ENCODE measurements at places on chromosomes 4 and X.

DNA sequence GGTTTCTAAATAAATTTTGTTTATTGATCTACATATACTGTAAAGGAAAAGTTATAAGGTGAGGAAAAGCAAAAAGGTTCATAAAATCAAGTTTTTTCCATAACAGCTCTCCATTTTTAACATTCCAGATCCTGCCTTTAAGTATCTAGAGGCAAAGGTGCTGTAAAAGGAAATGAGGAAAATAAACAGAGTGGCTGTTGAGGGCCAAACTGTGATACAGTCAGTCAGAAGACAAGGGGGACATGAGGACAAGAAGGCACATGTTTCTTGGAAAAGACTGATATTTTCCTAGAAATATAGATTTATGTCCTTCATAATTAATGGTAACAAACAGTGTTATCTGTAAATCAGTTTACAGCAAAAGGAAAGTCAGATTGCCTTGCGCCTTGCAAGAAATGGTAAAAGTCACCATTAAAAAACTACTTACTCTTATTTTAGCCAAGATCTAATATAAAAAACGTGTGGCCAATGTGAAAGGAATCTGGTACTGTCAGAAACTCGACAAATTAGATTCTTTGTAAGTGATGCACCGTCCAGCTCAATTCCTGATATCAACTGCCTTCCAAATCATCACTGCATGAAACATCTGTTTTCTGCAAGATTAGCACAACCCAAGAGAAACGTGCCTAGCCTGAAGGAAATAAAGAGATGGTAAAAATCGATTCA lies 34.0 kb upstream of the VEGFD start:
- DNase-seq: no peak

DNA sequence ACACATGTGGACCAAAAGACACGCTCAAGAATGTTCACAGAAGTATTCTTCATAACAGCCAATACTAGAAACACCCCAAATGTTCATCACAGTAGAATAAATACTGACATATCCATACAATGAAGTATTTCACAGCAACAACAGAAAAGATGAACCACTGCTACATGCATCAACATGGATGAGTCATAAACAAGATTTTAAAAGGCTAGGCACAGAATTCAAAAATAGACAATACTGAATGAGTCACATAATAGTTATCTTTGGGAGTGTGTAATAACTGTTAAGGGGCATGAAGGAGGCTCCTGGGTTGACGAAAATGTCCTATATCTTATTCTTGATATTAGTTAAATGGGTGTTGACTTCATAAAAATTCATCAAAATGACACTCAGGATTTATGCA lies 43.5 kb downstream of the CLOCK start:
- no peak for DNase-seq

DNA sequence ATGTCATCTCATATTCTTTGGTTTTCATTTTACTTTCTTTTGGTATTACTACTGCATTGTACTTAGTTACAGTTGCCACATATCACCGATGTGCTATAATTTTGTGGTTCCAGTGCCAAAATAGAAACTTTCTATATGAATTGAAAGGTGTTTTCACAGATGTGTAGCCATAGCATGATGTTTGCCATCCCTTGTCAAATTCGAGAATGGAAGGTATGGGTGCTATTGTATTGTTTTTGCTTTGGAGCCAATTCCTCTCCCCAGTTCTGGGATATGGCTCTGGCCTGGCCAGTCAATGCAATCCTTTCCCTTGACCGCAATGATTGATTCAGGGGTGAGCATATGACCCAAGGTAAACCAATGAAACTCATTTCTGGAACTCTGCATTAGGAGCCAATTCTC lies 86.2 kb upstream of the RPS6KA3 start:
- no peak for DNase-seq

- no peak for DNase-seq
Observed at GRCh38 chr4:176780995-176781738, 11.6 kb downstream of the VEGFC start.

DNA sequence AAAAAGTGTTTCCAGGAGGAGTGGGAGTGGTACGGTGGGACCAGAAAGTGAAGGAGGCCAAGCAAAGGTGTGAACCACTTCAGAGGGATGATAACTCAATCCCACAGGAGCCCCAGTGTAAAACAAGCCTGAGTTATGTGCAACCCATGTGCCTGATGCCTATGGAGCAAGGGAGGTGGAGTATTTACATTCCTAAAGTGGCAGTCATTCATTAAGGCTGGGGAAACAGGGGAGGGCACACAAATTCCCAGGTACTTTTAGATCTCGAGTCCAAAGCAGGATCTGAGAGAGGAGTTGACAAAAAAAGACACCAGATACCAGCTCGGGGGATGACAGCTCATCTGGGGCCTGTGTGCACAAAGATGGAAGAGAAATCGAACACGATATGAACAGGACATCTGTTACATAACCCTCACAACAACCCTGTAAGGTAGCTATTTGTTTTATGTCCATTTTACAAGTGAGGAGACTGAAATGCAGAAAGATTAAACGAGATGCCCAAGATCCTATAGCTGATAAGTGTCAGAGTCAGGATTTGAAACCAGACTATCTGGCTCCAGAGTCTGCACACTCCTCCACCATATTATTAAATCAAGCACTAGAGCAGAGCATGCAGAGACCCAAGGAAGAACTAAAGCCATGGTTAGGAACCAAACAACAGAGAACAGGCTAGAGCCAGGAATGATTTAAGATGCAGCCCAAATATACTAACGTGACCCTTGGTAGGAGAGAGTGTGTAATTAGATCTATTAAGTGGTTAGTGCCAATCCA lies 91.9 kb upstream of the MAPK10 start:
- DNase-seq: no peak

- no peak for DNase-seq
Observed at GRCh38 chrX:150772150-150772970, 79.2 kb downstream of the MTMR1 start.

- no peak for DNase-seq
Observed at GRCh38 chrX:117895418-117895817, 221.2 kb downstream of the KLHL13 start.

GRCh38 chr4:75902352-75902751 lies at the start of gene PPEF2:
Gene PPEF2 (minus strand): TSS chr4:75902452. CDS start chr4:75896325, 6,127 bp downstream.
- DNase-seq: no peak

DNA sequence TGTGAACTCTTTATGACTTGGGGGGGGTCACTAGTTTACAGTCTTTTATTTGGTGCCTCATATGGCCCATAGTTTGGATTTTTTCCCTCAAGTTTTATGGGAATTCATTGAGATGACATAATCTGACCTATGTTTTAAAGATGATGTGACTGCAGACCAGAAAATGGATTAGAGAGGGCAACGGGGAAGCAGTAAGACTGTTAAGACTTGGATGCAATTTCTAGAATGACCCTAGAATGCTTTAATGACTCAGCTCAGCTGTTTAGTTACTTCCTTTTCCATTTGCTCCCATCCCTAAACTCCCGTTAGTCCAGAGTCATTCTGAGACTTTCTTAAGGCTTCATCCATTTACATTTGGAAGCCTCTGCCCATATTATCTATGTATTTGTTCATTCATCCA lies 59.9 kb upstream of the PDGFRA start:
- DNase-seq: no peak

- DNase-seq: no peak
Observed at GRCh38 chr4:118351851-118352827, 664 bp downstream of the PRSS12 start.

DNA sequence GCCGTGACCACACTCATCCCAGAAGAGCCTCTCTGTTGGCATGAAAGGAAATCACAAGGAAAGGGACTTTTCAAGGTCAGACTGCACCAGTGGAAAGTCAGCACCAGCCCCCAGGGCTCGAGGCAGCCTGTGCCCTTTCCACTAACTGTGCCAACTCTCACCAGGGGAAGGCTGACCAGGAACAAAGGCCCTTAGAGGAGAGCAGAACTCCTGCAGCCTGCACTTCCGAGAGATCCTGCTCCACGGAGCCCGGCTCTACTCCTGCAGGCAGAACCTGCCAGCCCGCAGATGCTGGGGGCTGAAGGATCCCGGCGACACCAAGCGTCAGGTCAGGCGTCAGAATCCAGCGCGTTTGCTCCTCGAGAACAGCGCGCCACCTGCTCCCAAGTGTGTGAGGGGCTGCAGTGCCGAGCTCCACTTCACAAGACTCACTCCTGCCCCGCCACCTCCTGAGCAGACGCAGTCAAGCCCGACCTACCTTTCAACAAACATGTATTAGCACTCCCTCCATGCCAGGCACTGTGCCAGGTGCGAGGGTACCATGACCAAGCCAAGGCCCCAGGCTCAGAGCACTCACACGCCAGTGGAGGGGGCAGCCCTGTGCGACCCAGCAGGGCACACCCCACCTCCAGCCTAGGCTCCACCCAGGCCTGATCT lies 13.6 kb upstream of the HELT start:
- no peak for DNase-seq

GRCh38 chr4:87426865-87427517 lies 4.6 kb downstream of the NUDT9 start:
- no peak for DNase-seq

- no peak for DNase-seq
Observed at GRCh38 chr4:106165351-106166010, 150.5 kb downstream of the TBCK start.

DNA sequence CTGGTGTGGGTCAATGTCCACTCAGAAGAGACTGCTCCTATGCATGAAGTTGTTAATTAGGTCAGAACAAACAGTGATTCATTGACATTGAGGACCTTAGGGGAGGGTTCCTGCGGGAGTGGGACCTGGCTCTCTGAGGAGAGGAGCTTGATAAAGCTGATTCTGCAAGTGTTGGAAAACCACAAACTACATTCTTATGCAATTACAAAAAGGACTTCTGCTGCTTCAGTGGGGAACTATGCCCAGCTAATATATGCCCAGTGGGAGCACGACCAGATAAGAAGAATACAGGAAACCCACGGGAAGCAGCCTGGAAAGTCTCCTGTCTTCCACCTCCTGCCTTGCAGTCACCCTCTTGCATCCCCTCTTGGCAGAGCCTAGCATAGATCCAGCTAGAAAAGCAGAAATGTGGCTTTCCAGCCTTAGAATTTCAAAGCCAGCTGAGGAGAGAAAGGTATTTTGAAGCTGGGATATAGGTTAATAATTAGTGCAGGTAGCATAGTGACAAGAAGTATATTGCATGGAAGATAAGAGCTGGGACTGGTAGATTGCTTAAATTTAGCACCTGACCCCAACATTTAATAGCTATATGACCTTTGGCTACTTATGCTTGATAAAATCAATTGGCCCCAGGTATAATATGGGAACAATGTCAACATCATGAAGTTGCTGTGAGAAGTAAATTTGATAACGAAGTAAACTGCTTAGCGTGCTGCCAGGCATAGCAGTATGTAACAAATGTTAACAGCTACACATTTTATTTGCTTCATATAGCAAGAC lies 34.9 kb upstream of the UGT8 start:
- no peak for DNase-seq
